Aorta (tissue), 5 donors: ENCODE measurements at places on chromosomes 12 and 14. TPM values are rescaled to one million over a fixed set of nuclear protein-coding genes. Genes with fewer than 3 reads are reported as not detected.

GRCh38 chr12:23431006-23431405 is 518.5 kb downstream of the SOX5 start:
- DNase-seq = no peak
- H3K4me1 ChIP-seq = no peaks in the 10 kb centered on the region
- H3K27ac ChIP-seq = no peak overlapping the region
- H3K27me3 ChIP-seq = no peaks in the 10 kb centered on the region

EML1 gene
- total RNA-seq = 45.9 TPM

DNA sequence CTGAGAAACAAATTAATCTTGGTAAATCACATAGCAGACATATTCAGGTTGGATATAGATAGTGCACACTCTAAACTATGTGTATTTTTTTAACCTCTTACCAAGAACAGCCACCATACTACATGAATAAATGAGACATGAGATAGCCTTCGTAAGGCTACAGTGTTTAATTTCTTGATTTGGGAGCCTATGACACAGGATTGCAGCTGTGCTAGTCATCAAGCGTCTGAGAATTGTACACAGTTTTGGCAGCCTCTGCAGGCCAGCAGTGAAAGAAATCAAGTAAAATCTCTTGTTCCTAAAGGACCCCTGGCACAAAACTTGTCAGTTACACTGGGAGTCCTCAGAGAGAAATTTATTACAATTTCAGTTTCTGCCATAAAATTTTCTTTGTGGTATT is 236.1 kb downstream of the C12orf50 start:
- H3K27ac ChIP-seq = no peak overlapping the region
- H3K36me3 ChIP-seq = no peaks in the 10 kb centered on the region
- DNase-seq = no peak
- no peaks in the 10 kb centered on the region for H3K27me3 ChIP-seq
- H3K4me3 ChIP-seq = no peak overlapping the region

DNA sequence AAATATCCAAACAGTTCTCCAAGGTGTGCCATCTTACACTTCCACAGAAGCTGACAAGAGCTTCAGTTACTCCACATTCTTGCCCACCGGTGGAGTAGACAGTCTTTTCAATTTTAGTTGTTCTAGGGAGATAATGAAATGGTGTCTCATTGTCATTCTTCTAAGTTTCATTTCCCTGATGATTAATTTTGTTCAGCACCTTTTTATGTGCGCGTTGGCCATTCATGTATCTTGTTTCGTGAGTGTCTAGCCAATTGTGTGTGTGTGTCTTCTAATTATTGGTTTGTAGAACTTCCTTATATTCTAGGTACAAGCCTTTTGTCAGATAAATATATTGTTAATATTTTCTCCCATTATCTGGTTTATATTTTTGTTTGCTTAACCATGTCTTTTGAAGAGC is 63.1 kb downstream of the GLT1D1 start:
- no peak for DNase-seq

- no peak for DNase-seq
- no peak overlapping the region for H3K27ac ChIP-seq
- H3K27me3 ChIP-seq = no peaks in the 10 kb centered on the region
- no peaks in the 10 kb centered on the region for H3K4me1 ChIP-seq
- H3K4me3 ChIP-seq = no peak overlapping the region
Observed at GRCh38 chr14:65789363-65789762, 376.8 kb downstream of the FUT8 start.

RNU6-8 gene
- not detected for total RNA-seq

TECPR2 gene
- total RNA-seq = 32.2 TPM

GRCh38 chr12:123983822-123984485 is 10.9 kb downstream of the ZNF664 start:
- no peaks in the 10 kb centered on the region for H3K4me1 ChIP-seq
- no peak overlapping the region for H3K4me3 ChIP-seq
- no peaks in the 10 kb centered on the region for H3K27me3 ChIP-seq
- H3K36me3 ChIP-seq = no peaks in the 10 kb centered on the region
- no peak overlapping the region for H3K27ac ChIP-seq

ST8SIA1 gene
- 9.0 TPM for total RNA-seq
